Germinal center (tissue), 1 donor: ENCODE measurements at places on chromosomes 16 and 17.

DNA sequence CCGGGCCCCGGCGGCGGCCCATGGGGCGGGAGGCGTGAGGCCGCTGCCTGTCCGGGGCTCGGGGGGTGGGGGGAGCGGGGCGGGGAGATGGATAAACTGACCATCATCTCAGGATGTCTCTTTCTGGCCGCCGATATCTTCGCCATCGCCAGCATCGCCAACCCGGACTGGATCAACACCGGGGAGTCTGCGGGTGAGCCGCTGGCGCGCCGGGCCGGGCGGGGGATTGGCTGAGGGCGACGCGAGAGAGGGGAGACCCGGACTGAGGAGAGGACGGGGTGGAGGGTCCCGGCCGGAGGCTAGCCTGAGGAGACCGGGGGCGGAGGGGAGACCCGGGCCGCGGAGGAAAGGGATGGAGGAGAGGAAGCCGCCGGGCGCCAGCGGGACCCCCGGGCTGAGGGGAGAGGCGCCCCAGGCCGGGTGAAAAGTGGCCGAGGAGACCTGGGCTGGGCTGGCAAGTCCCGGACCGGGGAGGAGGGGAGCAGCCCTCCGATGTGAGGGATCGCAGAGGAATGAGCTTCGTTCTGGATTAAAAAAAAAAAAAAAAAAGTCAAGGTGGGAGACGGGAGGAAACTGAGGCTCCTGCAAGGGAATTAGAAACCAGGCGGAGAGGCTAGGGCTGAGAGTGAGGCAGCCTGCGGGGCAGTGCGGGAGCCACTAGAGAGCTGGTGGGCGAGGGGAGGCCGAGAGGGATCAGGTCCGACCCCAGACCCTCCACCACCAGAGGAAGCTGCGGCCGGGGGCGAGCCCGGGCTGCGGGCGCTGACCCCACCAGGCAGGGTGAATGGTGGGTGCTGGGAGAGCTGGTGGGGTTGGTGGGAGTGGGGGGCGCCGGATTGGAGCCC lies 526 bp downstream of the MOSMO start:
- DNase-seq: peak; percentile 40

DNA sequence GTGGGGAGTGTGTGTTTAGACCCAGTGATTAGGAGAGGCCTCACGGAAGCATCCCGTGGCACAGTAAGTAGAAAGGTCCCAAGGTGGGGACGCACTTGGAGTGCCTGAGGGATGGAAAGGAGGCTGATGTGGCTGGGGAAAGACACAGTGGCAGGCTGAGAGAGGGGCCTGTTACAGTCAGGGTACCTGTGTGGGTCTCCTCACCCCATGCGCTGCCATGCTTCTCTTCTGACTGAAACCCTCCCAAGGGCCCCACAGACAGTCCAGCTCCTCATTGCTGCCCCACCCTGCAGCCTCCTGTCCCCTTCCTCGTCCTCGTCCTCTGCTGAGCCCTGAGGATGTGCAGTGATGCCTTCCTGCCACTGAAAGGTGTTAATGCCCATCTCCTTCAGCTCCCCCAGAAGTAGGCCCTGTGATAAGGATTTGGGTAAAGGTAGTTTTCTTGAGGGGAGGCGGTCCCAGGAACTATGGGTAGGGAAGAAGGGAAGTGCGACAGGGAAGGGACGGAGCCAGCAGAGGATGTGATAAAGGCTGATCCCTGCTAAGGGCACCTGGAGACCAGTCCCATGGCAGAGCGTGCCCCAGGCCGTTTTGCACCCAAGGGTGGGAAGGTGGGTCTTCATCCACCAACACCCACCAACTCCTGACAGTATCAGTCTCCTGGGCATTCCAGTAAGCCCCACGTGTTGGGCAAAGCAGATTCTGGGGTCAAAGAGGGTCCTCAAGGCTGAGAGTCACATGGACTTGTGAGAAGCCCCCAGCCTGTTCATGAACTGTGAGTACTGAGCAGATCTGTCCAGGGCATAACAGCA lies 237.2 kb downstream of the GSG1L start:
- DNase-seq: no peak

DNA sequence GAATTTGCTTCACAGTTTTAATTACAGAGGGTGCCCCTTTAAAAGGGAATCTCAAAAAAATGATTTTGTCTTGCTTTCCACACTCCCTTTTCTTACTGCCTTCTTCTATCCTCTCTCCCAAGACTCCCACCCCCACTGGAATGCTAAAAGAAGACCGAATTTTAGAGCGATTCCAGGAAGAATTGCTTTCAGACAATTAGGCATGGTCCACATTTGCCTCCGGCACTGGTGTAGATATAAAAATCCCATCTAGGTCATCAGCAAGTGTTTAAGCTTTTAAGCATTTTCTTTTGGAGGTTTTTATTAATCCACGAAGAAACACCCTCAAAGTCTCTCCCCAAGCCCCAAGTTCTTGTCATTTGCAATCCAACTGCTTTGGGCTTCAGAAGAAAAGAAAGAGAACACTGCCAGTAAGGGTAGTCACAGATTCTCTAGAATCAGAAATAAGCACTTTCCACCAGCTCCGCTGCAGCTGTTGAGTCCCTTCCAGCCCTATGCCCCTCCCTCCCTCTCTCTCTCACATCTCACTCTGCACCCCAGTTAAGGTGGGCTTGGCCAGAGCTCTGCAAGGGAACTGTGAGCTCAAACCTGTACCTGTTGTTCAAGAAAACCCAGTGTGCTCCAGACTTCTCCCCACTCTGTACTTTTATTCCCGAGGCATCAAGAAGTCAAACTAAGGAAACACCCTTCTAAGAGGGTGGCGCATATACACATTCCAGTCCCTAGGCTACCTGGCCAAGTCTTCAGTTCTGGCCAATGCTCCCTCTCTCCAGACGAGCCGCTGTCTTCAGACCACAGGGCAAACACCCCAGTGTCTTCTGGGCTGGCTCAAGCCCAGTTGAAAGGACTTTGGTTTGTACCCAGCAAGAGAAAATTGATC lies 170.2 kb downstream of the RGS9 start:
- DNase-seq: no peak

DNA sequence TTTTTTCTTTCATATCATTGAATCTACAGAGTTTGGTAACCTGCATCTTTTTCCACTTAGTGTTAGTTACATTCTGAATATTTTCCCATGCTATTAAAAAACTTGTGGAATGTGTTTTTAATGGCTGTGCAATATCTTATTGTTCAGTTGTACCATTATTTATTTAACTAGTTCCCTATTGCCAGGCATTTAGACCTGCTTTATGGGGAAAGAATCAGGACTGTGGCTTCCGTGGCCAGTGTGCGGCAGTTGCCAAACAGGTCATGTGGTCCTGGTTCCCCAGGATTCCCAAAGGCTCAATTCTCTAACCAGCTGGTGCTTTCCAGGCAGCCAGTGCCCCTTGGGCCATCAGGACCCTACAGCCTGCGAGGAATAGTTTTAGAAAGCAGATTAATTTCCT lies 30.8 kb downstream of the NDEL1 start:
- DNase-seq: no peak

DNA sequence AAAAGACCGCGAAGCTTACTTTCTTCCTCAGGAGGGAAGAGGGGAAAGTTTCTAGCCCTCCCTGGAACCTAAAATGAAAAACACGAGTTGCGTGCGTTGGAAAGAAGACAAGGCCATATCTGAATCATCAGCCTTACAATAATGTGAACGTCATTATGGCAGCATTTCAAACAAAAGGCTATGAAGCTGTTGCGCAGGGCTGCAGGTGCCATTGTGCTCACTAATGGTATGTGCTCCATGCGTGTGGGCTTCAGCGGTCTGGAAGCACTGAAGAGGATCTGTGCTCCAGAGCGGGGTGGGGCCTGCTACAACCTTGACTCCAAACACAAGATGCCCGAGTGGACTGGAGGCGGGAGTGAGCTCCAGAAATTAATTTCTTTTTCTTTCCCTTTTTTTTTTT lies 12.1 kb upstream of the CYB5B start:
- no peak for DNase-seq

GRCh38 chr16:31002862-31003341 lies 7.5 kb downstream of the STX1B start:
- no peak for DNase-seq

DNA sequence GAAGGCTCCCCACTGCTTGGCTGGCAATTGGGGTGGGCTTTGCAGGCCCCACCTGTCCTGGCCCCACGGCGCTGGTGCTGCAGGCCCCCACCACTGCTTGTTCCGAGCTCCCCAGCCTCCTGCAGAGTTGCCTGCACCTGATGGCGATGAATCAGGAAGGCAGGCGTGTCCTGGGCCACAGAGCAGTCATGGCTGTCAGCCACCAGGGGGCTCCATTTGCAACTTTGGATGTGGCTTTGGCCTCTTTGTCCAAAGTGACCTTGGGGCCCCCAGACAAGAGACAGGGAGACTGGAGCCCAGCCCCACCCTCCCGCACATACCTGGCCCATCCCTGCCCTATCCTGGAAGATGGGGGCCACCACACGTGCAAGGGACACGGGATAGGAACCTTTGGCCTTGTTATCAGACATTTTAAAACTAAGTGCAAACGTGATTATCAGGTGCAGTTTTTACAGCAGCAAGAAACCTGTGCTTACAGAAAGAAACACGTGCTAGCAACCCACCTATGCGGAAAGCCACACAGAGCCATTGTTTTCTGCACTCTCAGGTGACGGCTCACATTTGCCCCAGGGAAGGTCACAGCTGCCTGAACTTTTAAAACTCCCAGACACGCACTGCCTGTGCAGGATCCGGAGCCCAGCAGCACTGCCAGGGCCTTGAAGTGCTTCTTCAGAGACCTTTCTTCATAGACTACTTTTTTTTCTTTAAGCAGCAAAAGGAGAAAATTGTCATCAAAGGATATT lies at the start of gene DNASE1:
Gene DNASE1 (plus strand): TSS at position 443 of the 743 bp plus-strand sequence. CDS start 683 bp downstream, outside the sequence.
- peak; percentile 70 for DNase-seq

GRCh38 chr16:11155284-11155806 lies 100.7 kb downstream of the SOCS1 start:
- no peak for DNase-seq

DNA sequence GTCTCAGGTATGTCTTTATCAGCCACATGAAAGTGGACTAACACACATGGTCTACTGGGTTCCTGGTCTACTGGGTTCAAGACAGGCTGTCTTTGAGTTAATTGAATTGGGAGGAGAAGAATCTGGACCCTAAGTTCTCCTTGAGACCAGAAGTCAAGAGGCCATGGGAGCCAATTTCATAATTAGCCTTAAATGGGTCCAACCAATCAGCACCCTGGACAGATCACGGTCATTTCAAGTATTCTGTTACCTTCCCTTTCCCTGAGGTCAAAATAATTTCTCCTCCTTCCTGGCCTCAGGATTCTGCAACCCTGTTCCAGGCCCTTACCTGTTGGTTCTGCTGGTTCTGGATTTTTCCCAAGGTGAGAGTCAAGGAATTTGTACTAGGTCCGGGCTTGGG lies 23.8 kb downstream of the OSBPL7 start:
- no peak for DNase-seq

- no peak for DNase-seq
Measured at GRCh38 chr16:10970065-10970464, 25.7 kb downstream of the CLEC16A start.

DNA sequence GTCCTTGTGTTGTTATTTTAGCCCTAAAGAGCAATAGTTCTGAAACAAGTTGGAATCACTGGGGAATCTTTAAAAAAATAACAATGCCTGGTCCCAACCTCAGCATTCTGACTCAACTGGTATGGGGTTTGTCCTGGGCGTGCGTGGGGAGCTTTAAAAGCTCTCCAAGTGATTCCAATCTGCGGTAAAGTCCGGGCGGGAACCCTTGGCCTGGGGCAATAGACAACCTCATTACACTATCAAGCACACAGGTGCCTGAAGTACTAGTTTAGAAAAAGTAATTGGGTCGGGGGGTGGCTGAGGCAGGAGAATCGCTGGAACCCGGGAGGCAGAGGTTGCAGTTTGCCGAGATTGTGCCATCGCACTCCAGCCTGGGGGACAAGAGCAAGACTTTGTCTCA lies 4.4 kb downstream of the STX8 start:
- DNase-seq: no peak

- no peak for DNase-seq
Measured at GRCh38 chr16:56841233-56841632, 23.8 kb upstream of the SLC12A3 start.

- no peak for DNase-seq
Measured at GRCh38 chr16:15976929-15977637, 27.7 kb downstream of the ABCC1 start.

DNA sequence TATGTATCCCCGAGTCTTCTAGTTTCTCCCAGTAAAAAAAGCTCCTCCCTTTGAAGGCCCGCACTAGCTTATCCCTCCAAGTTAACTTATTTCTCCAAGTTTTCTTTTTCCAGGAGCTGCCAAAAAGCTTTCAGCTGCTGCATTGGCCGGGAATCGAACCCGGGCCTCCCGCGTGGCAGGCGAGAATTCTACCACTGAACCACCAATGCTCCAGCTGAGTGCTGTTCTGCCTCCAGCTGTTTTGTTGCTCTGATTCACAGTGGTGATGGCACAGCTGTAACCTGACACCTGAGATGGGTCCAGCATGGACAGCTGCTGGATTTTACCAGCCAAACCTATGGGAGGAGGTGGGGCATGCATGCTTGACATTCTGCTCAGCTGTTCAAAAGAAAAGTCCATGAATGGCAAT lies 22.1 kb downstream of the VAC14 start:
- no peak for DNase-seq

DNA sequence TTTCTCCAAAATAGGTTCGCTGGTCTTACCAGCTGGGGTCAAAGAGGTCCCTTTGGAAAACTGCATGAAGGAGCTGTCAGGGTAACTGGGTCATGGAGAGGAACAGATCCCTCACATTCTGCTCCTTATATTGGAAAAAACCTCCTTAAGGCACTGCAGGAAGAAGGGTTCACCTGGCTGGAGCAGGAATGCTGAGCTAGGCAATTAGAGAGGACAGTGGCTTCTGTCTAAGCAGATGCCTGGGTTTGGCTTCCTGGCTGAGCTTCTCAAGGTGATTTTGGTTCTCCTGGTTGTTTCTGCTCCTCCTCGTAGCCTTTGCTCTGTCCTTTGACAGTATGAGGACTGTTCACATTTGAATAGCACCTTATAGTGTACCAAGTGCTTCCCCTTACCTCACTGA lies 19.6 kb downstream of the ITGB3 start:
- DNase-seq: no peak

DNA sequence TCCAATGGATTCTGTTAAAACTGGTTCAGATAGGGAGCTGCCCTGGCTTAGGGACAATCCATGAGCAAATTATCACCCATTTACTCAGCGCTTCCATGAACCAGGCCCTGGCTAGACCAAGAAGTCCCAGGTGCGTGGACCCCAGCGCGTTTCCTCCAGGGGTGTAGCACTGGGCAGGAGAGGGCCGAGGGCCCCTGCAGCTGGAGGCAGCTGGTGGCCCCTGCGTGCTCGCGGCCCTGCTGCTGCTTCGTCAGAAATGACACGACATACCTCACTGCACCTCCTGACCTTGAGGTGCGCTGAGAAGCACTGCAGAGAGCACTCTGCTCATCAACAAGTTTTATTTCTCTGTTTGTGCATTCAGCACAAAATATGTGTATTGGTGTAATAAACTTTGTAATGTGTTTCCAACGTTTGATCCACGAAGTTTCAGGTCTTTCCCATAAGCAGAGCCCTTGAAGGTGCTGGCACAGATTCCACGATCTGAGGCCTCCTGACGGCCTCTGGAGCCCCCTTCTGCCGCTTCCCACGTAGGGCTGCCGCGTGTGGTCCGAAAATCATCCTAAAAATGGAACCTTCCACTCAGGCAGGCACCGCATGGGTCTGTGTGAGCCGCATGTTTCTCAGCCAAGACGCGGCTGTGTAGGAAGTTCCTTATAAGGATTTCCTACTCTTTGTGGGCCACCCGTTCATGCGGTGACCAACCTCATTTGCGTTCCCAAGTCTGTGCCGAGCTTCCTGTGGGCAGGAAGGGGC lies 50.8 kb upstream of the ZCCHC14 start:
- DNase-seq: no peak
